Subcutaneous preadipocyte (primary cell): ENCODE measurements at places on chromosomes 6 and 20. TPM values are rescaled to one million over a fixed set of nuclear protein-coding genes. Genes with fewer than 3 reads are reported as not detected.

LY6G6C gene
- not detected in 2 replicates for total RNA-seq

HLA-DPA1 gene
- 3.1 and 7.0 TPM in 2 replicates for total RNA-seq

CST4 gene
- not detected in 2 replicates for total RNA-seq

NOX3 gene
- total RNA-seq = not detected in 2 replicates

SCRT2 gene
- total RNA-seq = not detected in 2 replicates

RAET1L gene
- not detected in 2 replicates for total RNA-seq

THEMIS gene
- not detected in 2 replicates for total RNA-seq

HDGFL1 gene
- not detected in 2 replicates for total RNA-seq

DYNLT1 gene
- total RNA-seq = 34.0 and 50.0 TPM in 2 replicates

TMEM217 gene
- 1.8 and 2.9 TPM in 2 replicates for total RNA-seq
